ENCODE measurements at places on chromosomes 2 and 18.

- no peak for ATAC-seq
These were observed 312.5 kb upstream of the HS6ST1 start for GRCh38 chr2:128630974-128631697.

DNA sequence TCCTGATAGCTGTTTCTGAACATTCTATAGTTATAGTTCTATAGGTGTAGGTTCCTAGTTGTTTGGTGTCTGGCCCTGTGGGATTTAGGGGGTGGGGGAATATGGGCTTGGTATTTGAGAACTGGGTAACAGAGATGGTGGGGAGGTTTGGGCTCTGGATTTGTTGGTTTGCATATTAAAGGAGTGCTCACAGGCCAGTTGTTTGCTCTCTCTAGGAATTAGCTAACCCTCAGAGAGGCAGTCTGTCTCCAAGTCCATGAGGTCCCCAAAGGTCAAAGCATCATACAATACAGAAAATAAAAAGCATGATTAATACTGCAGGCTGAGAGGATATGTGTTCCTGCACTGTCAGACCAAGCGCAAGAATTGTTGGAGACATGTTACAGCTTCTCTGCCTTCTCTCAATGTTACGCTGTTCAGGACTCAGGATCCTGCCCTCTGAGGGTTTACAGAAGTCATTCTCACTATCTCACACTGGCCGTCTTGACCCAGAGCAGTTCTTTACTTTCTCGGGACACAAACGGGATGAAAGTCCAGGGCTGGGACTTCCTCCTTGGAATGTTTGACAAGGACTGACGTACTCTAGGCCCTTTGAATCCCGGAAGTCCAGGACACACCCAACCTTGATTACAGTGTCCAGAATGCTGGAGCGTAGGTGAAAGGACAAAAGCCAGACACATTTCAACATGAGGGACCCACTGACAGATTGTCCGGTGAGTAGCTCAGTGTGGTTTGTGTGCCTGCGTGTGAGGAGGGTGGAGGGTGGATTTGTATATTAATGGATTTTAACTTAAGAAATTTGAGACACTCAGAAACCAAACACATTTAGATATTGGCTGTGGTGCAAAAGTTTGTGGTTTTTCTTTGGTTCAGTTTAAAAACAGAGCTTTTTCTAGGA, at the start of gene NOSTRIN:
TSS of gene NOSTRIN (plus strand) at position 677 of the 898 bp plus-strand sequence. CDS start at position 687, 10 bp downstream.
- no peak for ATAC-seq

GRCh38 chr2:79103214-79103613, 15.4 kb upstream of the REG1B start:
- ATAC-seq: no peak

DNA sequence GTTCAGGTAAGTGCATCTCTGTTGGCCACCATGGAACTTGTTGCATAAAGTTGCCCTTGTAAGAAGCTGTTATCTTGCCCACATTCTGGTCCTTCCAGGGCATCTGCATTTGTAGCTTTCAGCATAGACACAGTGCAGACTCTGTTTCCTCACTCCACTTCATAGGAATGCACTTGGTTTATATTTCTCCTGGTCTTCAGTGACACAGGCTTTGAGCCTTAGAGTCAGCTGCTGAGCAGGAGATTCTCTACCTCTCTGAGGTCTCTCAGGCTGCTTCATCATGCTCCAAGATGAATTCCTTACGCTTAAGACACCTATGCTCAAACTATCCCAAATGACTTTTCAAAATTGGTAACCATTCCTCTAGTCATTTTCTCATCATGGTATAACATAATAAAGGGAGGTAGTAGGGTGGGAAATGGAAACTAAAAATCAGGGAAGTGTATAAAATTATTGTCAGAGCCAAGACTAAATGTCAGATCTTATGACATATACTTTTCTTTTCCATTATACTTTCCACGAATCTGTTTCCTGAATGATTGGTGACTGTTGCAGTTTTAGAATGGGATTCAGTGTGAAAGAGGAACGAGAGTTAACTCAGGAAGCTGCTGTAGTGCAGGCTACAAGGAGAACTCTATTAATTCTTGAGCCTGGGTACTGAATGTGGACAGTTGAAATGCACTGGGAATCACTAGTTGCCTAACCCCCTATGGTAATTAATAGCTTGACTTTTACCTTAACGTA, 72.0 kb downstream of the GALNT1 start:
- ATAC-seq: no peak

- peak; percentile 57 for ATAC-seq
These were observed 318.7 kb downstream of the PDE11A start for GRCh38 chr2:177753682-177754491.

DNA sequence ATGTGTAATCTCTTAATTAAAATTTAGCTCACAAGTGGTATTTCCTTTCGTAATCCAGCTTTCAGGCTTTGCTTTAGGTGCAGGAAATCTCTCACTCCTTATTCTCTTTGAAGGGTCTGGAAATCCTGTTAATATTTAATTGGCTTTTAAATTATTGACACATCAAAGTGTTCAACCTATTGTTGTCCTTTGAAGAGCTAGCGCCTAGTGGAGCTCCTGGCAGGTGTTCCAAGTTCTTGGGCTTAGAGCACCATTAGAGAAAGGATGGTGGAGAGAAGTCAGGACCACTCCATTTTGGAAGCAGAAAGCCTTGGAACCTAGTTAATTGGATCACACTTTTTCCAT, 92.4 kb downstream of the CABLES1 start:
- no peak for ATAC-seq

- ATAC-seq: no peak
These were observed 200.4 kb downstream of the MREG start for GRCh38 chr2:215812966-215813365.

DNA sequence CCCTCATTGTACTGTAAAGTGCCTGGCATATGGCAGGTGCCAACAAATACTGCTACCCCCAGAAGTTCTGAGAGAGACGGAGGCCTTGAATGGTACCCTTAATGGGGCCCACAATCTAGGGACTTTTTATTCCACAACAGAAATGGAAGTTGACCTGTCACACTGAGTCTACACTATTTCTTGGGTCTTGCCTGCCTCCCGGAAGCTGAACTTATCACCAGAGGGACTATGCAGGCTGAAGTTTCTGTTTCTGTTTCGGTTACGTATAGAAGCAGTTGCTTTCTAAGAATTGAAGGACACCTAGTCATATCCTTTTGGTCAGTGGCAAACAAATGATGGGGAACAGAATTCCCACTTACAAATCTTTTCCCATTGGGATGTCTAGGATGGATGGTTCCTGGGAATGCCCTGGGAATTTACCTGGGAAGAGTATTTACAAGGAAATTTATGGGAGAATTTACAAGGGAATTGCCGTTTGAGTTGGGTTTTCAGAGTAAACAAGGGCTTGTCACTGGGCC, 74.2 kb downstream of the HS1BP3 start:
- peak; percentile 90 for ATAC-seq

DNA sequence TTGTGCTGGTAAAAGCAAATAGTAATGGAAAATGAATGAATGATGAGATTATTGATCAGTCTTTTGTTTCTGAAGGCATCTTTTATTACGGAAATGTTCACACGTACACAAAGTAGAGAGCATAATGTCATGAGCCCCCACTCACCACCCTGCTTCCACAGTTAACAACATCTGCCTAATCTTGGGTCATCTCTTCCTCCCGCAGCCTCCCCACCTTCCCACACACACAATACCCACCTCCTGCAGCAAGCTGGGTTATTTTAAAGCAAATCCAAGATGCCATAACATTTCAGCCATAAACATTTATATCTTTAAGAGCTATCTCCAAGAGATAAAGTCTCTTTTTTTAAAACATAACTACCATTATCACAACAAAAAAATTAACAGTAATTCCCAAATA, 36.3 kb downstream of the CYP27C1 start:
- no peak for ATAC-seq

GRCh38 chr2:212713681-212714080, 175.1 kb upstream of the ERBB4 start:
- ATAC-seq: no peak

DNA sequence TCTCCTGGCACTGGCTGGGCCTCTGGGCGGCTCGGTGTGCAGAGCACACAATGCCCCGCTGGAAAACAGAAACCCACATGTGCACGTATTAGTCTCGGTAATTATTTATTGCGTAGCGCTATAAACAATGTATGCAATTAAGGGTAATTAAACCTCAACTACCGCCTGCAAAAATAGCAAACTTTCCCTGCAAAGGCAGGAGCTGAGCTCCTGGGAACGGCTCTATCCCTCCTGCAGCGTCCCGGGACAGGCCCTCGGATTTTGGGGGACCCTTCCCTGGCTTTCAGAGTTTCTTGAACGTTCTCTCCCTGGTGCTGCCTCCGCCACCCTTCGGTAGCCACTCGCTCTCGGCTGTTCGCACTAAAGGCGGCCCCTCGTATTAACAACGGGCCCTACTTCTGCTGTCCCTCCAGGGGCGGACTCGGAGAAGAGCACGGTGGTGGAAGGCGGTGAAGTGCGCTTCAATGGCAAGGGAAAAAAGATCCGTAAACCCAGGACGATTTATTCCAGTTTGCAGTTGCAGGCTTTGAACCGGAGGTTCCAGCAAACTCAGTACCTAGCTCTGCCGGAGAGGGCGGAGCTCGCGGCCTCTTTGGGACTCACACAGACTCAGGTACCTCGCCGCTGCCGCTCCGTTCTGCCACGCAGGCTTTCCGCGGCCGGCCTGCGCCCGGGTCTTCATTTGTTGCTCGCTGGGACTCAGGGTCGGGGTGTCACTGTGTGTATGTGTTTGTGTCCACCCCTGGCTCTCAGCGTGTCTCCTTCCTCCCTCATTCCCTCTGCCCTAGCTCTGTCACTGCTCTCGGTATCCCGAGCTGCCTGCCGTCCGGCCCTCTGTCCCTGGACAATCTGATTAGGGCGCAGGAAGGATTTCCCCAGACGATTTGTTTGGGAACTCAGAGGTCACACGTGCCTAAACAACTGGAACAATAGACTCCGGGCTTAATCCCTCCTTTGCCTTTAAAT, 1.2 kb downstream of the DLX1 start:
- peak; percentile 39 for ATAC-seq

GRCh38 chr2:46816846-46817726, 98.5 kb downstream of the MCFD2 start:
- ATAC-seq: no peak

- ATAC-seq: no peak
These were observed 42.1 kb upstream of the GPR39 start for GRCh38 chr2:132374551-132374950.

DNA sequence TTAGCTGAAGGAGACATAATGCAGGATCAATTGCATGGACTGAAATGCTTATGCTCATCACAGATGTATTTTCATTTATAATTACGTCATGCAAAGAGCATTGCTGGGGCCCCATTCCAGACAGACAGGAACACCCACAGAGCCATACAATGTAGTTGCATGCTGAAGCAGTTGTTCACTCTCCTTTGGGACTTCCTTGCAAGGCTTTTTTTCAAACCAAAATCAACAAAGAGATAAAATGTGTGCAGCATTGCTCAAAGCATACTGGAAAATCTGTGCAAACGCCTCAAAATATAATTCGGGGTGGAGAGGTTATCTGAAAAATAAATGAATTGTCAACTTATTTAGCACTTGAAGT, 463.2 kb downstream of the CDH2 start:
- no peak for ATAC-seq

GRCh38 chr2:36430549-36430948, 75.0 kb downstream of the CRIM1 start:
- ATAC-seq: no peak

DNA sequence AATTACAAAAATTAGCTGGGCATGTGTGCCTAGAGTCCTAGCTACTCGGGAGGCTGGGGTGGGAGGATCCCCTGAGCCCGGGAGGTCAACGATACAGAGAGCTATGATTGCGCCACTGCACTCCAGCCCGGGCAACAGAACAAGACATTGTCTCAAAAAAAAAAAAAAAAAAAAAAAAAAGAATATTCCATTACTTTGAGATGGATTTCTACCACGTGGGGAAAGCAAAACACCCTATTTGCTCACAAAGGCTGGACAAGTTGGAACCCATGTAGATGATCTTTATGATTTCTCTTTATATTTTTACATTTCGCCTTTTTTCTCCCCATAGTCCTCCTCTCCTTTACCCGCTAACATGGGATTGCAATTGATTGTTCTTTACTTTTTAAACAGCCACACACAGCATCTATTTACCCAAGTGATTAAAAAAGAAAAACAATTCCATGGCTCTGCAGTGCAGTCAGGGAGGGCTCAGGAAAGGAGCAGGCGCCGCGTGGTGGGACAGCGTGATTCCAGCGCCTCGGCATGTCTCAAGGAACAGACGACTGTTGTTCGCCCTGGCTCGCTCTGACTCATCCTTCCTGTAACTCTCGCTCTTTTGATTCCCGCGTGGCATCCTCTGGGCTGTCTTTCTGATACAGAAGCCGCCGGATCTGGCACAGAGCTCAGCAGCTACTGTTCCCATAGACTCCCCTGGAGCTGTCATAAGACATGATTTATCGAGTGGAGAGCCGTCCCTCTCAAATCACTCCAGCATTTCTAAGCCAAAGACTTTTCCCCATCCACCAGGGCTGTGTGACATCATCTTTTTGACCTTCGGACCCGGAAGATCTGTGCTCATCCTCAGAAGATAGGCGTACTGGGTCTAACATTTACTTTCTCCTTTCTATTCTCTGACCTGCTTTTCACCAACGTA, 230.4 kb upstream of the AGAP1 start:
- ATAC-seq: no peak

- no peak for ATAC-seq
These were observed 295.3 kb downstream of the CDH7 start for GRCh38 chr18:66046032-66046602.

- ATAC-seq: no peak
These were observed at the start of gene UGT1A7 for GRCh38 chr2:233681521-233682099. Gene UGT1A7, plus strand, starts transcription at chr2:233681901. Its CDS starts 37 bp downstream, at chr2:233681938.

DNA sequence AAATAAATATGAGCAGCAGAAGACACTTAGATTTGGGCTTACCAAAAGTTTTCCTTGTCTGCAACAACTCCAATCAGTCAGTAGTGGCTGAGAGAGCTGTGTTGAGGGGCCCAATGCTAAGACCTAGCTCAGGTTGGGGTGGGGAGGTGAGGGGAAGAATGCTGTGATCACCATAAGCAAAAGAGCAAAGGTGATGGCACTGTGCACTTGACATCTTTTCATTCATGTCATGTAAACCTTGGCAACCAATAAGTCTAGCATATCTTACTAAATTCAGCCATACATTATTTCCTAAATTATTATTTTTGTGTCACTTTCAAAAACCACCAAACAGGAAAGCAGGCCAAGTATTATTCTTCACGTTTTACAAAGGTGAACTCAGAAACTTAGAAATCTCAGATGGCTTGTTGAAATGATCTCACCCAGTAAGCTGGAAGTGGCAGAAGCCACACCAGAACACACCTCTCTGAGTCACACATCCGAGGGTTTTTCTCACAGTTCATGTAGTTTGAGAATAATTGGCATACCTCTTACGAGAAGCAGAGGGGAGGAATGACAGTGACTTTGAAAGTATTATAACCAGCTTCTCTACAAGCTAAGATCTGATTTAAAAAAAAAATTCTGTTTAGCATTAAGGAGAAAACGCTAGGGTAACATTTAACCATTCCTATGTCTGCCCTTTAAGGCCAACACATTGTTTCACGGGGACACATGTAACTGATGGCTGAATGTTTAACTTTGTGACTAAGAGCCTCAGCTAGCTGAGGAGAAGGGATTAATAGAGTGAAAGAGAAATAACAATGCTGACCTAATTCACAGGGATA, 43.3 kb upstream of the SETBP1 start:
- ATAC-seq: peak; percentile 84
